Mesothelial cell of epicardium (in vitro differentiated cells): ENCODE measurements at places on chromosomes 4 and X.

DNA sequence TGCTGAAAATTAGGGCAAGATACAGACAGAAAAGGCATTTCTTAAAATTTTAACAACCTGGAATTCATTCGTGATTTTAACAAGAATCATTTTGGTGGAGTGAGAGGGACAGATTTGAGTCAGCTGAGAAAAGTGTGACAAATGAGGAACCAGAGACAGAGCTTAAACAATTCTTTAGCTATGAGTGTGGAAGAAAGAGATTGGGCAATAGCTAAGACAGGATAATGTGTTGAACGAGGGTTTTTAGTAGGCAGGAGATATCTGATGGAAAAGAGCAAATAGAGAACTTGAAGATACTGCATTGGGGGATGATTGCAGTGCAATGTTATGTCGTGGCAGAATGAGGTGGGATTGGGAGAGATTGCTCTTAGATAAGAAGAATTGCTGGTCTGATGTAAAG is 164.2 kb upstream of the SPRY1 start:
- DNase-seq: no peak

- DNase-seq: no peak
Observed at GRCh38 chr4:6221301-6221850, 21.0 kb upstream of the JAKMIP1 start.

DNA sequence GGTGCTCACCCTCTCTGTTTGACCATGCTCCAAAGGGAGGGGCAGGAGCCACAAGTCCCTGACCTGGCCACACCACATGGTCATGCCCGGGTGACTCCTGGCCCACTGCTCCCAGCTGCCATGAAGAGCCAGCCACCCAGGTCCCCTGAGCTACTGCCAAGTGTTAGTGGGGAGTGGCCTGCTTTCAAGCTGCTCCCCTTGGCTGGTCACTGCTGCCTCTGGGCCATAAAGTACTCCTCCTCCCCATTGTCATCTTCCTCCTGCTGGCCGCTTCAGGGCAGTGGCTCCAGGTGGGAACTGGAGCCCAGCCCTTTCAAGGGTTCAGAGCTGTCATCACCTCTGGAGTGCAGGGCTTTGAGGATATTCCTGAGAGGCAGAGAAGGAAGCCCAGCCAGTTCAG is 27.3 kb upstream of the RBBP7 start:
- DNase-seq: no peak

DNA sequence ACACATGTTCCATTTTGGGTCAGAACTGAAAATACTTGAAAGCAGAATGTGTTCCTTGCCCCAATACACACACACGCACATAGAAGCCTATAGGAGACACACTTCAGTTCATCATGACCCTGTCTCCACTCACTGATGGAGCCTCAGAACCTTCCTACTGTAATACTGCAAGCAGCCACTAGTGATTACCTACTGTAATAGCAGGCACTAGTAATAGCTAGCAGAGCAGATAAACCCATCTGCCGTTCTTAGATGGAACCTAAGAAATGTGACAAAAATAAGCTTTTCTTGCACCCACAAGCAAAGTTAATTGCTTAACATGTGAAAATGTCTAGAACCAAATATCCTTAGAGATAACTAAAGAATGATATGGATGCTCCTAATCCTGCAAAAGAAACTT is 13.6 kb downstream of the AMTN start:
- DNase-seq: no peak

DNA sequence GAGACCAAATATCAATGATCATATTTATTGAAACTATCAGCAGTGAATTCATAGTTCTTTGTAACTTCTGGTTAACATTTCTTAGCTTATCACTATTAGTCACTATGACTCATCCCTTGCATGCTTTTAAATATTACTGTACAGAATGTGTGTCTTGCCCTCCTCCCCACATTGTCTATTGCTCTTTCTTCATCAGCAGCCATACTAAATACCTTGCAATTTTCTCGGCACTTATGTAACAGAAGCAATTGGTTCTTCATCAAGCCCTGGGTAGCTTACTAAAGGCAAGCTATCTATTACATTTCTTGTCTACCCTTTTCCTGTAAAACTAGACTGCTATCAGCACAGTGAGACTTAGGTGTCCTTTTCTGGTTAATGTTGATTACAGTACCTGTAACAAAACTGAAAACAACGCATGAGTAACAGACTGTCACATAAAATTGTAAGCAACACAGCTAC is 8.2 kb downstream of the KLHL4 start:
- DNase-seq: no peak
